GM12892 (cell line): ENCODE measurements at places on chromosomes 4 and X.

DNA sequence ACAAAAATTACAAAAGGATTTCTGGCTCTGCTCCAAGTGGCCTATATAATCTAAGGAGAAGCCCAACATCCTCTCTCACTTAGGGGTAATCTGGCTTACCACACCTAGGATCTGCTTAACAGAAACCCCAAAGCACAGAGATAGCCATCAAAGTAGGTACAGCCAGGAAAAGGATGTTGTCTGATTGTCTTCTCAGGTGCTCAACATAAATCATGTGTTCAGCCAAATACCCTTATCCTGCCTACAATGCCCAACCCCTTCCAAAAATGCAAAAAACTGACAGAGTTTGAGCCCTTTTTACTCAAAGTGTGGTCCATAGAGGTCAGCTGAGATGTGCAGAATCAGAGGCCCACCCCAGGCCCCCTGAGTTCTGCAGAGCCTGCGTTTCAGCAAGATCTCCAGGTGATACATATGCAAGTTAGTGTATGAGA, 53.9 kb downstream of the PPM1K start:
- DNase-seq = no peak

DNA sequence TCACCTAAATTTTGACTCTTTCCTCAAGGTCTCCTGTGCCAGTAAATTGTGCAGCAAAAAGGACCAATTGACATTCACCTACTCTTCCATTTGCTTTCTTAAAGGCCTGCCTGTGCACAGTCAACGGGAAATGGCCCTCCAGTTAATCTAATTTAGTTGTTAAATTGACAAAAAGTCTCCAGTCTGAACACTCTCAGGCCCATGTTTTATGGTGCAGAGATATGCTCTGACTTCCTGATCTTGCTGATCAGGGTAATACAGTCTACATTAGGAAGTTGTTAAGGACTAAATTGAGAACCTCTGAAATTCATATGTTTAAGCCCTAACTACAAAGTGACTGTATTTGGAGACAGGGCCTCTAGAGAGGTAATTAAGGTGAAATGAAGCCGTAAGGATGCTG, 133.6 kb upstream of the IL15 start:
- DNase-seq = no peak

- no peak for DNase-seq
These were observed 17.4 kb upstream of the PACRGL start for GRCh38 chr4:20682853-20683252.

GRCh38 chrX:40933706-40934425, 151.4 kb upstream of the USP9X start:
- DNase-seq = no peak

DNA sequence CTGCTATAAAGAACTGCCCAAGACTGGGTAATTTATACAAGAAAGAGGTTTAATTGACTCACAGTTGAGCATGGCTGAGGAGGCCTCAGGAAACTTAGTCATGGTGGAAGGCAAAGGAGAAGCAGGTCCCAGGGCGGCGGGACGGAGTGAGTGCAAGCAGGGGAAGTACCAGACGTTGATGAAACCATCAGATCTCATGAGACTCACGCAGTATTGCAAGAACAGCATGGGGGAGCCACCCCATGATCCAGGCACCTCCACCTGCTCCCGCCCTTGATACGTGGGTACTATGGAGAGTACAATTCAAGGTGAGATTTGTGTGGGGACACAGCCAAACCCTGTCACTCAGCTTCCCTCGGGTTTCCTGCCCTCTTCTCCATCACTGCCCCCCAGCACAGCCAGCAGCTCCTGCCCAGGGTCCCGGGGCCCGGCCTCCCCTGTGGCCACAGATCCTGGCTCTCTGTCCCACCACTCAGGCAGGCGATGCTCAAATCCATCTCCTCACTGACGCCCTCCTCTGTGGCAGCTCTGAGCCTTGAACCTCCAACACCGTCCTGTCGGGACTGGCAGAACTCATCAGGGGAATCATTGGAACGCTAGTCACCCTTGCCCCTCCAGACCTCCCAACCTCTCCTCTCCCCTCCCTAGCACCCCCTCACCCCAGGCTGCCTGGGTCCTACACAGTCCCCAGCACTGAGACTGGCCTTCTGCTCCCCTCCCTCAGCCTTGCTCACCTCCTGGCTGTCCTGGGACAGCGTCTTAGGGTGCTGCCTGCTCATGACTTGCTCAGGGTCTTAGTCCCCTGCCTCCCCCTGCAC, 37.6 kb downstream of the FGFRL1 start:
- peak; percentile 13 for DNase-seq

GRCh38 chr4:23871426-23871825, 18.4 kb downstream of the PPARGC1A start:
- DNase-seq = no peak

DNA sequence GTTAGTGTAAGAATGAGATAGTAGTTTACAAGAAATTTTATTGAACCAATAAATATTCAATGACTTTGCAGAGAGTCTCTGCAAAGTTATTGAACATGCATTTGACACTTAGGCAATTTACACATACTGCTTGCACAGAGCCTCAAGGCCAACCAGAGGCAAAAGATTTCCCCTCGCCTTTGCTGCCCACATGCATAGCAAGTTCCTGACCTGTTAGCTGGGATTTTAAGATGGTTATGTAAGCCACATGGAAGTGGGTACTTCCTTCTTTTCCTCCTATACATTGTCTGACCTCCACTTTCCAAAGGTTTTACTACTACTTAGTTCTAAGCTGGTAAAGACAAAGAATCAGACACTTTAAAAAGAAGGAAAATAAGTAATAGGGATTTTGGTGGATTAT, 430.1 kb upstream of the FRG1 start:
- DNase-seq = no peak

- no peak for DNase-seq
These were observed 3.7 kb downstream of the IL13RA2 start for GRCh38 chrX:115013705-115014104.

DNA sequence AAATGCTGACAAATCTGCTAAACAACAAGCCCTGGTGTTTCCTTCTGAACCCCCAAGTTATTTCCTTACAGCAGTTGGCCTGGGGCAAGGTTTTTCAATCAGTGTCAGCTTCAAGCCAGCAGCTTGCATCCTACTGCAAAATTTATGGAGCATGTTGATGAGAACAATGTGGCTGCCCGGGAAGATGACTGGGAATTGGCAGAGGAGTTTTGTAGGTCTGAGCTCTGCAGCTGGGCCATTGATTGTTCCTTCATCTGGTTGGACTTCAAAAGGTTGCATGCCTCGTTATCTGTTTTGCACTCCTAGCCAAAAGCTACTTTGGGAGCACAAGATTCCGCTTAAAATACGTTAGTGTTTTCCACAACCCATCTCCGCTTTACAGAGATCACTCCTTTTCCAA, 1030.3 kb upstream of the LCORL start:
- DNase-seq = no peak

DNA sequence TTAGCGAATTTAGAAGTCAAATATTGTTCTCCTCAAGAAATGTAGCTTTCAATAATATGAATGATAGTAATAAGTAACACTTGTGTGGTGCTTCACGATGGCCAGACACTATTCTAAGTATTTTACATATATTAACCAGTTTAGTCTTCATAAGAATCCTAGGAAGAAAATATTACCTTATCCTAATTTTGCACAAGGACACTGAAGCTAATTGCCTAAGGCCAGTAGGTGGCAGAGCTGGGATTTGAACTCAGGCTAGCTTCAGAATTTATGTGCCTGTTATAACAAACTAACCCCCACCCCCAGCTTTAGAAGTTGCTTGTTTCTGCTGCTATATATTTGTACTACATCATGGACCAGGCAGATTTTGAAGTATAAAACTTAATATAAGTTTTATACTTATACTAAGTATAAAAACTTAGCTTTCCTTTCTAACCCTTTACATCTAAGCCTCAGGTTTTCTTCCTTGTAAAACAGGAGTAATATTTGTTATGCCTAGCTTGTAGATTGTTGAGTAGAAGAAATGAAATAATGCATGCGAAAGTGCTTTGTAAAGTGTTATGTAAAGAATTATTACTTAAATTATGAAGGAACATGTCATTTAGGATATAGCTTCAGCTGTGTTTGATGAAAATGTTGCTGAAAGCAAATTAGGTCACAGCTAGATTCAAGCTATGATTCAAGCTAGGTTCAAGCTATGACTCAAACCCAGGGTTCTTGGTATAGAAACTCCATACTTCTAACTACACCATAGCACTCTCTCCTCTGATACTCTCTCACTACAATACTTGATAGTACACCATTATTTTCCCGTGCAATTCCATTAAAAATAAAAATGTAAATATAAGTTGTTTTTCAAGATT, 4.2 kb upstream of the CDS1 start:
- no peak for DNase-seq

DNA sequence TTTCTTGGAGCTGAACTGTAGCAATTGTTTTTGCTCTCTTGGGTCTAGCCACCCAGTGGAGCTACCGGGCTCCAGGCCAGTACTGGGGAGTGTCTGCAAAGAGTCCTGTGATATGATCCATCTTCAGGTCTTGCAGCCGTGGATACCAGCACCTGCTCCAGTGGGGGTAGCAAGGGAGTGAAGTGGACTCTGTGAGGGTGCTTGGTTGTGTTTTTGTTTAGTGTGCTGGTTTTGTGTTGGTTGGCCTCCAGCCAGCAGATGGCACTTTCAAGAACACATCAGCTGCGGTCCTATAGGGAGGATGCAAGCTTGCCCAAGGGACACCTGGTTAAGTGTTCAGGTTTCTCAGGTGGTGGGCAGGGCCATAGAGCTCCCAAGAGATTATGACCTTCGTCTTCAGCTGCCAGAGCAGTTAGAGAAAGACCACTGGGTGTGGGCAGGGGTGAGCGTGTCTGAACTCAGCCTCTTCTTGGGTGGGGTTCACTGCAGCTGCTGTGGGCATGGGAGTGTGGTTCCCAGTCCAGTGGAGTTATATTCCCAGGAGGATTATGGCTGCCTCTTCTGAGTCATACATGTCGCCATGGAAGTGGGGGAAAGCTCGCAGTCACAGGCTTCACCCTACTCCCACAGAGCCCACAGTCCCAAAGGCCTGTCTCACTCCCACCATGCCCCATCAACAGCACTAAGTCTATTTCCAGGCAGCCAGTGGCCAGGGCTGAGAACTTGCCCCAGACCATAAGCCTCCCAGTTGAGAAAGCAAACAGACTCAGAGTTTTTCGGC, 811.6 kb downstream of the GLUD2 start:
- DNase-seq = no peak

DNA sequence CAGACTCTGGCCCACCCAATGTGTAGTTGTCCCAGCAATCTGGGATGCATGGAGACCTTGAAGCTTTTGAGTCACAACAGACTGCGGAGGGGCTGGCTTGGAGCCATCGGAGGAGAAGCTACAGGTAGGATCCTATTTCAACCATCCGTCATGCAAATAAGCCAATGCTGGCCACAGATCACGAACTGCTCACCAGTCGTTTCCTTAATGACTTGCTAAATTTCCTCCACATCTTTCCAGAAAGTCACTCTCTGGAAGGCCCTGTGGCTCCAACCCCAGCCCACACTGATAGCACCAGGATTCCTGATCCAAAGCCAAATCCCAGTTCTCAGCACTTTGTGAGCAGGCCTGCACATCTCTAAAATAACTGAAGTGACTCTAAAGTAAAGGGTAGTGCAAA, 321.3 kb downstream of the RAB28 start:
- no peak for DNase-seq

DNA sequence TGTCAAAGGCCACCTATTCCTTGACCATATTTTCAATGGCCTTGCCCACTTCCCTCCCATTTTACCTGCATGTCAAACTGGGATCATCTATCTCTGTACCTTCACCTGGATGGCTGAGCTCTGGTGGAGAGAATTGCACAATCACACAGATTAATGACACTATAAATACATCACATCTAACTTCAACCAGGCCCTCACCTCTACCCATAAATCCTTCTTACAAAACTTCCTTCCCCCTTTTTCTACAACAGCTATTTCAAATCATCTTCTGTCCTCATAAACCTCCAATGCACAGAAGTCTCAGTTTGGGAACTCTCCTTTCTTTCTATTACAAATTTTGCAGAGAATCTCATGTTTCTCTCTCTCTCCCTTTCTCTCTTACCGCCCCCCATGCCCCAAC, 9.2 kb downstream of the PALLD start:
- DNase-seq = no peak

DNA sequence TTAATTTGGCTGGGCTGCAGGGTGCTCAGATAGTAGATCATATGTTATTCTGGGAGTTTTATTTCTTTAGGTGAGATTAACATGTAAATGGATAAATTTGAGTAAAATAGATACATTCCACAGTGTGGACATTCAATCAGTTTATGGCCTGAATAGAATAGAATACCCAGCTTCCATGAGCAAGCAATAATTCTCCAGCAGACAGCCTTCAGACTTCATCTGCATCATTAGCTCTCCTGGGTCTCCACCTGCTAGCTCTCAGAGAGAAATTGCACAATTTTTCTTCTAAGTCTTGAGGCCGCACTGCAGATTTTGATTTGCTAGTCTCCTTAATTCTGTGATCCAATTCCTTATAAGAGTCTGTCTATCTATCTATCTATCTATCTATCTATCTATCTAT, 420.3 kb upstream of the BOD1L1 start:
- DNase-seq = no peak

GRCh38 chrX:50799531-50799961, 14.4 kb downstream of the SHROOM4 start:
- no peak for DNase-seq

GRCh38 chr4:41472081-41472480, 65.9 kb upstream of the LIMCH1 start:
- no peak for DNase-seq
